ENCODE measurements at places on chromosomes 2 and 18.

- DNase-seq, result no peak
Measured at GRCh38 chr2:188291142-188291616, 495 bp upstream of the GULP1 start.

GRCh38 chr2:64263315-64263714 lies 119.1 kb upstream of the PELI1 start:
- DNase-seq, result no peak

- DNase-seq, result no peak
Measured at GRCh38 chr2:178108176-178108575, 4.1 kb upstream of the RBM45 start.

GRCh38 chr18:31275722-31276463 lies 42.1 kb upstream of the DSG1 start:
- DNase-seq, result no peak

DNA sequence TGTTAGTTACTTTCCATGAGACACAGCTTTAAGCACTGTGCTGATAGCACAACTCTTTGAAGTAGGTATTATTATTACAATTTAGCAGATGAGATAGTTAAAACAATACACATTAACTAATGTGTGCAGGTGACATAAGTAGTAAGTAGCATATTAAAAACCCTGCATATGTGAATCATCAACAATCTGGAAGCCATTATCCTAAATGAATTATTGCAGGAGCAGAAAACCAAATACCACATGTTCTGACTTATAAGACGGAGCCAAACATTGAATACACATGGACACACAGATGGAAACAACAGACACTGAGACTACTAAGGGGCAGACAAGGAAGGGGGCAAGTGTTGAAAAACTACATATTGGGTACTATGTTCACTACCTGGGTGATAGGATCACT lies 300.3 kb upstream of the GULP1 start:
- no peak for DNase-seq

DNA sequence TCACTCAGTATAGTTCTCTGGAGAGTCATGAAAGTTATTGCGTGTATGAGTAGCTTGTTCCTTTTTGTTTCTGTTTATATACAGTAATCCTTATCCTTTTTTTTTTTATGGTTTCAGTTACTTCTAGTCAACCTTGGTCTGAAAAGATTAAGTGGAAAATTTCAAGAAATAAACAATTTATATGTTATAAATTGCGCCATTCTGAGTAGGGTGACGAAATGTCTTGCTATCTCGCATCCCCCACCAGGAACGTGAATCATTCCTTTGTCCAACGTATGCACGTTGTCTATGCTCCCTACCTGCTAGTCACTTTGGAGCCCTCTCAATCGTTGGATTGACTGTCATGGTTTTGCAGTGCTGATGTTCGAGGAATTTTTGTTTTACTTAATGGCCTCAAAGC lies 60.4 kb downstream of the FAM117B start:
- no peak for DNase-seq

DNA sequence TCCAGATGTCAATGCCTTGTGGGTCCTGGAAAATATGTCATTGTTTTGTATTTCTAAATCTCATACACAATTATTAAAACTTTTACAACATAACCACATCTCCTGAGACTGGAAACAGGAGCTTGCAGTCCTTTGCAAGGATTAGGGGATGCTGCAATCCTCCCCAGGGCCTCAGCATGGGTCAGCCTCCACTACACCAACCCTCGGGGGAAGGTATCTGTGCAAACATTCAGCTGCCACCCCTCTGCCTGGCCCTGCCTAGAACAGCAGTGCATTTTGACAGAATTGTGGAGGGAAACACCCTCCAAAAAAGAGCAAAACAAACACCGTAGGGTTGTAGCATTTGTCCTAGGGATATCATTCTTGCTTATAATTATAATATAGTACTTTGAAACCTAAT lies 4.2 kb upstream of the UPP2 start:
- DNase-seq, result no peak

GRCh38 chr2:82259551-82259950 lies 1955.0 kb upstream of the LRRTM1 start:
- no peak for DNase-seq

DNA sequence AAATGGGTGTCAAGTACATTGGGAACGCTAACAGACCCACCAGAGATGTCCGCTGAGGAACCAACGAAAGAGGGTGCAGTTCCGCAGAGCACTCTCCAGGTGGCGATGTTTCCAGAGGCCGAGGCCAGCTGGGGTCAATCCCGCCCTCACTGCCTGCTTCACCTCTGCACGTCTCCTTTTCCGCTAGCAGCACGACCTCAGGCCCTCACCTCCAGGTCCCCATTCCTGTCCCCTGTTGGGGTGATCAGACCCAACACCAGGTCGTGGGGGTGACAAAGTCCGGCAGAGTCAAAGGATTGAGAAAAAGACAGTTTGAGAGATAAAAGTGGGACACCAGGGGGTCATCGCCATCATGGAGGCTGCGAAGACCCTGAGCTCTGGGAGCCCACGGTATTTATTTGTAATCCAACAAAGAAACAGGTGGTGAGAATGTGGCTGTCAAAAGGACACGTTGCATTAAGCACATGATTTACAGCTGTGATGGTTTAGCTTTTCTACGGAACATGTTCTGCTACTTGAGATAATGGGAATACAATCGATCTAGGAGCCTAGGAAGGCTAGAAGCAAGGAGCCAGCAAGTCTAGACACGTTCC lies 27.3 kb downstream of the ZAP70 start:
- DNase-seq, result peak; percentile 54

DNA sequence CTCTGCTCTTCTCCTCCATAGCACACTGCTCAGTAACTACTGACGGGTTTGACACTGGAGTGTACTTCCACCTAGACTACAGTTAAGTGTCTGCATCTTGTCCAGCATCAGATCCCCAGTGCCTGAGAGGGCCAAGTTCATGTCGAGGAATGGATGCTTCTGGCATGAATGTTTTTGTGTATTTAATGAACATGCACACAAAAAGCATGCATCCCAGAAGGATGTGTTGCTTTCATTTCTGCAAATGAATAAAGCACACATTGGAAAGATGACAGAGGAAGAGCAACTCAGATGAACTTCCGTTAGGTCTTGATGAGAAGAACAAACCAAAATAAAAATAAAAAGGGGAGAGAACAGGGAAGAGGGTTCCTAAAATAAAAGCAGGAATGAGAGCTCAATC lies 27.9 kb downstream of the C2orf49 start:
- DNase-seq, result no peak

DNA sequence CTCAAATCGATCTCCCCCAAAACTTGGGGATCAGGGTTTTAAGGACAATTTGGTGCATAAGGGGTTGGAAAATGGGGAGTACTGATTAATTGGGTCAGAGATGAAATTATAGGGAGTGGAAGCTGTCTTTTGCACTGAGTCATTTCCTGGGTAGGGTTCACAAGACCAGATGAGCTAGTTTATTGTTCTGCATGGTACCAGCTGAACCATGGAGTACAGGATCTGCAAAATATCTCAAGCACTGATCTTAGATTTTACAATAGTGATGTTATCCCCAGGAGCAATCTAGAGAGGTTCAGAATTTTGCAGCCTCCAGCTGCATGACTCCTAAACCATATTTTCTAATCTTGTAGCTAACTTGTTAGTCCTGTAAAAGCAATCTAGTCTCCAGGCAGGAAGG lies 73.1 kb downstream of the CPO start:
- no peak for DNase-seq

DNA sequence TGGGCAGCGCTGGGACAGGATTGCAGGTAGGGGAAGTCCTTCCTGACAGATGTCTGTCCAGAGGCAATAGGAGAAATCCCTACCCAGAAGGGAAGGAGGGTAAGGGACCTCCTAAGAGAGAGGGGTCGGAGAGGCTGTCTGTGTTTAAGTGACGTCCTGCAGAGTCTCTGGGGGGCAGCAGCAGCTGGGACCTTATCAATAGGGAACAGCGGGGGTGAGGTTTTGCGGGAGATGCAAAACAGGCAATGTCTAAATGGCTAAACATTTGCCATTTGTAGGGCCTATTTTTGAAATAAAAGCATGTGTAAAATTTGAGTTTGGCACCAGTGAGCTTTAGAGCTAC lies 108.7 kb upstream of the HS6ST1 start:
- no peak for DNase-seq

All from NCI-H460 (cell line).